ENCODE measurements at places on chromosomes 3 and 15. TPM values are rescaled to one million over a fixed set of nuclear protein-coding genes. Genes with fewer than 3 reads are reported as not detected.
A peak's percentile ranks its signal among the peaks of the same experiment; 100 is the strongest.

GRCh38 chr15:80203361-80203885 is 48.6 kb downstream of the CTXND1 start:
- DNase-seq: peak; percentile 49
- H3K27ac ChIP-seq: no peak overlapping the region
- H3K27me3 ChIP-seq: no peaks in the 10 kb centered on the region
- H3K36me3 ChIP-seq: no peaks in the 10 kb centered on the region
- no peak overlapping the region for H3K4me3 ChIP-seq

- DNase-seq: no peak
- H3K36me3 ChIP-seq: peaks cover 6% of the 10 kb centered on the region
- H3K4me3 ChIP-seq: peak overlapping the region; percentile 99
- H3K4me1 ChIP-seq: no peaks in the 10 kb centered on the region
- H3K27ac ChIP-seq: peak overlapping the region; percentile 12
- H3K27me3 ChIP-seq: no peaks in the 10 kb centered on the region
Observed at GRCh38 chr3:196740481-196741248, 1.0 kb downstream of the PAK2 start.

DNA sequence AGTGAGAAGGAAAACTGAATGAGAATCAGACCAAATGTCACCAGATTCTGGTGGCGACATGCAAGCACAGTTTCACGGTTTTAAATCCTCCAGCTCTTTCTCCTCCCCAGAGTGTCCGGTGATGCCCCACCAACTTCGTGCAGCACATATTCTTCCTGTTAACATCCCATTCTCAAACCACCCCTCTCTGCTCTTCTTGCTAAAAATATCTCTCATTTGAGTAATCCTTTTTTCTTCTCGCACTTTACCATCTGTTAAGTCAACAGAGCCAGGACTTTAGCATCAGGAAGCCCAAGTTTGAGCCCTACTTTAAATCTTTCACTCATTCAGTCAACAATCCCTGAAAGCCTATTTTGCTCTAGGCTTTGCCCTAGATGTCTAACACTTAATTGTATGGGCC is 68.2 kb upstream of the VGLL4 start:
- no peak overlapping the region for H3K27ac ChIP-seq
- H3K36me3 ChIP-seq: peaks cover 19% of the 10 kb centered on the region
- no peaks in the 10 kb centered on the region for H3K27me3 ChIP-seq
- no peak overlapping the region for H3K4me3 ChIP-seq

DNA sequence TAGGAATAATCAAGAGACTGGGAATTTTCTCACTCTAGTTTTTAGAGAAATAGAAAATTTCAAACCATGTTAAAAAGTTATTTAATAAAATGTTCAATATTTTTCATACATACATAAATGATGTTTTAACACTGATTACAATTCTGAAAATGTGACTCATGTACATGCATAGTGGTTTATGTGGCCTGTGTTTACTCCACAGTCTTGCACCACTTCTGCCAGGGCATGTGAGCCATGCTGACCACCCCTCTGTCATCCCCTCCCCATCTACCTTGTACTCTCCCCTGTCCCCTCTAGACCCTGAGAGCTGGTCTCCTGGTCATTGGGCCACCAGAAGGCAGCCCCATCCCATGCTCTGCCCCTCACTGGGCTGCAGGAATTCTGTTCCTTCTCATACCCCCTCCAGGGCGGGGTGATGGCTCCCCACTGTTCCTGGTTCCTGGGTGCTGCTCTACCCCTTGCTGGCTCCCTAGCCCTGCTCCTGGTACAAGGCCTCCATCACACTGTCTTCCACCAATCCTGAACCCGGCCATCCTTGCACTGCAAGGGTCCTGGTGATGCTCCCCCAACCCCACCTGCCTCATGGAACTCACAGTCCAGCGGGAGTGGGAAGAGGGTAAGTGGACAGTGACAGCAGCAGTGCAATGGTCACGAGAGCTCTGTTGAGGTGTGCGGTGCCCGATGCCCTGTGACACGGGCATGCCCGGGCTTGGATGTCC is 24.2 kb upstream of the SLC41A3 start:
- no peak overlapping the region for H3K4me3 ChIP-seq
- H3K27ac ChIP-seq: no peak overlapping the region
- no peaks in the 10 kb centered on the region for H3K36me3 ChIP-seq
- no peaks in the 10 kb centered on the region for H3K27me3 ChIP-seq

- H3K27me3 ChIP-seq: no peaks in the 10 kb centered on the region
- H3K4me1 ChIP-seq: no peaks in the 10 kb centered on the region
Observed at GRCh38 chr15:99257107-99257750, 5.9 kb downstream of the LRRC28 start.

DNA sequence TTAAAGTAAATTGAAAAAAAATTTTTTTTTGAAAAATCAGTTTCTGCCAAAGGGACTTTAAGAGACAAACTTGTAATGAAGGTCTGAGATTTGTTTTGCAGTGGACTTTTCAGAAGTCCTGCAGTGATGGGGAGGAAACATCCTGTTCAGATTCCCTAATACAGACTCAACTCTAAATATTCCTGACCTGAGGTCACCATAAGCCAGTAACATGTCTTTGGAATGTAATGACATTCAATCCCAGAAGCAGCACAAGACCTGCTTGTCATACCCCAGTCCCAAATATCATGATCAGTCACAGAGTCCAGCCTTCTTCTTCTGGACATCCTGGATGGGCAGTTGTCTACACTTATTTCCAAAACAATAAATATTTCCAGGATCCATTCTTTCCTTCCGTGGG is 53.6 kb downstream of the TMEM39A start:
- no peak overlapping the region for H3K27ac ChIP-seq
- DNase-seq: no peak
- H3K36me3 ChIP-seq: no peaks in the 10 kb centered on the region
- H3K4me1 ChIP-seq: no peaks in the 10 kb centered on the region

DNA sequence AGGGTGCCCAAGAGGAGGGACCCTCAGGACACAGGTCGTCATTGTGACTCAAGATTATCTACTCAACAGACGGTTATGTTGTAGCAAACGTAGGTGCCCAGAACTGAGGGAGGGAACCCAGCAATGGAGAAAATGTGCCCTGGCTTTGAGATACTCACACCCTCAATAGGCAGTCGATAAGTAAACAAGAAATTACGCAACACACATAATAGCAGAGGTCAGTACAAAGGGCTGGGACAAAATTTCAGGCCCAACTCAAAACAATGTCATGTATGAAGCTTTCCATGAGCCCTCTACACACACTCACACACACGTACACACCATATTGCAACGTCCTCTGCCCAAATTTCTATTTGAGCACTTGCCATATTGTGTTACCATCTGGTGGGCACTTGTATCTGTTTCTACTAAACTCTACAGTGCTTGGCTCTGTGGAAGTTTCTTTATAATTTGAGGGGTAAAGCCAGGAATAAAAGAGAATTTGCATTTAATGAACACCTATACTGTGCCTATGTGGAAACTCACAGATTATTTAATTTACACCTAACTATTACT is 114.6 kb upstream of the TRIM42 start:
- H3K36me3 ChIP-seq: no peaks in the 10 kb centered on the region
- H3K4me1 ChIP-seq: no peaks in the 10 kb centered on the region
- H3K27me3 ChIP-seq: no peaks in the 10 kb centered on the region
- no peak overlapping the region for H3K4me3 ChIP-seq
- DNase-seq: no peak
- no peak overlapping the region for H3K27ac ChIP-seq

- peak; percentile 75 for DNase-seq
- no peaks in the 10 kb centered on the region for H3K27me3 ChIP-seq
Observed at GRCh38 chr3:47250309-47251060, 32.1 kb downstream of the KIF9 start.

DNA sequence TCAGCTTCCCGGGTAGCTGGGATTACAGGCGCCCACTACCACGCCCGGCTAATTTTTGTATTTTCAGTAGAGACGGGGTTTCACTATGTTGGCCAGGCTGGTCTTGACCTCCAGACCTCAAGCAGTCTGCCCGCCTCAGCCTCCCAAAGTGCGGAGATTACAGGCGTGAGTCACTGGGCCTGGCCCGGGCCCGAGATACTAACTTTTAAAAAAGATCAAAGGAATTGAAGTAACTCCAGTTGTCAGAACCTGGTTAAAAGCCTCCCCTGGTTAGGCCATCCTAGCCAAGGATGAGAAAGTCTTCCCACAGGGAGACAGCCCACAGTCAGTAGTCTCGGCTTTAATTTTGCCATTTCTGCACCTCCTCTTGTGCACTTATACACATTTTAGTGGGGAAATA is 212.3 kb upstream of the MCTP2 start:
- H3K4me1 ChIP-seq: no peaks in the 10 kb centered on the region
- peaks cover 3% of the 10 kb centered on the region for H3K36me3 ChIP-seq
- no peak overlapping the region for H3K27ac ChIP-seq
- no peak overlapping the region for H3K4me3 ChIP-seq
- no peaks in the 10 kb centered on the region for H3K27me3 ChIP-seq

DNA sequence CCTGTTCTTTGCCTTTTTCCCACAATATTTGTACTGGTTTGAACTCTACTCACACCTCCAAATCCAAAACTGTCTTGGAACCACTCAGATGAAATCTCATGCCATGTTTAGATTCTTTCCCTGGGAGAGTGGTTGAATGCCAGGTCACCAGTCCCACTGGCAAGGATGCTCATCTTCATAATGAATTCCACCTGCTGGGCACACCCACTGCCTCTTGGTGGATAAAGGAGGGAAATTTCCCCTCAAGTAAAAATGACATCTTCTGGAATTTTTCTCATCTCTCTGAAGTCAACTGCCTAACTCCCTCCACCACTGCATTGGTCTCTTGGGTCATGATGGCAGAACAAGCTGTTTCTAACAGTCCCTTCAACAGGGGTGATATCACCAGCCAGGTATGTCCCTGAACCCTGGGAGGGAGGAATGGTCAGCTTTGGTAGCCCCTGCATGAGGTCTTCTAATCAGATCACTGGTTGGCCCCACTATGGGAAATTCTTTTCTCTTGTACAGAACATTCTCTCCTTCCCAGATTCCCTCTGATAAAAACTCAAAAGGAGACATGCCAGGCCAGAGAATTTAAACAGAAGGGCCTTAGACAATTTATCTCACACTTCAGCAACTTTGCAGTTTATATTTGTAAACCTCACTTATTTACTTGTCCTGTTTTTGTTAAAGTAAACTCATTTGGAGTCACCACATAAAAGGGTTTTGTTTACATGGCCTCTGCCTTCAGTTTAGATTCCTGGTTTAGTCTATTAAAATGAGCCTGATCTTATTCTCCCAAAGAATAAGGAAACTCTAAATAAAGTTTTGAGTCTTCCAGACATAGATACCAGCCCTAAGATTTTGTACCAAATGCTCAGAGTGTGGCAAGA is 143.4 kb downstream of the WNT5A start:
- H3K27me3 ChIP-seq: no peaks in the 10 kb centered on the region
- H3K27ac ChIP-seq: no peak overlapping the region
- H3K36me3 ChIP-seq: no peaks in the 10 kb centered on the region
- no peaks in the 10 kb centered on the region for H3K4me1 ChIP-seq
- DNase-seq: no peak

GRCh38 chr3:23183731-23184130 is 19.4 kb upstream of the UBE2E2 start:
- H3K4me3 ChIP-seq: no peak overlapping the region
- H3K4me1 ChIP-seq: no peaks in the 10 kb centered on the region
- H3K27me3 ChIP-seq: no peaks in the 10 kb centered on the region
- H3K27ac ChIP-seq: no peak overlapping the region

DNA sequence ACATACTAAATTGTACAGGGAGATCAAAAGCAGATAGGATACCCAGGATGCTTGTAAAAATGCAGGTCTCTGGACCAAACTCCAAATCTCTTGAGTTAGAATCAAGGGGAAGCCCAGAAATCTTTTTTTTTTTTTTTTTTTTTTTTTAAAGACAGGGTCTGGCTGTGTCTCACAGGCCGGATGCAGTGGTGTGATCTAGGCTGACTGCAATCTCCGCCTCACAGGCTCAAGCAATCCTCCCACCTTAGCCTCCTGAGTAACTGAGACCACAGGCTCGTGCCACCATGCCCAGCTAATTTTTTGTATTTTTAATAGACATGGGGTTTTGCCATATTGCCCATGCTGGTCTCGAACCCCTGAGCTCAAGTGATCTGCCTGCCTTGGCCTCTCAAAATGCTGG is 373.5 kb downstream of the SHQ1 start:
- H3K4me1 ChIP-seq: no peaks in the 10 kb centered on the region
- H3K27ac ChIP-seq: no peak overlapping the region
- no peak for DNase-seq
- no peaks in the 10 kb centered on the region for H3K27me3 ChIP-seq
- no peaks in the 10 kb centered on the region for H3K36me3 ChIP-seq
- no peak overlapping the region for H3K4me3 ChIP-seq

- H3K27ac ChIP-seq: no peak overlapping the region
- H3K4me3 ChIP-seq: no peak overlapping the region
- H3K27me3 ChIP-seq: no peaks in the 10 kb centered on the region
Observed at GRCh38 chr3:133236901-133237300, 163.0 kb upstream of the BFSP2 start.

Gene IQCF5
- not detected for total RNA-seq

Gene FBXO40
- total RNA-seq: 0.15 TPM

Gene ZNF80
- not detected for total RNA-seq

Gene CBLB
- 22.4 TPM for total RNA-seq

All from H9 (cell line).